Urinary bladder (tissue), 4 donors: ENCODE measurements at places on chromosomes 5 and 9. TPM values are rescaled to one million over a fixed set of nuclear protein-coding genes. Genes with fewer than 3 reads are reported as not detected.

SLC34A3 gene
- polyA plus RNA-seq = 0.05 TPM

ELOVL7 gene
- polyA plus RNA-seq = 3.3 TPM

RNF130 gene
- 71.3 TPM for polyA plus RNA-seq

FGF1 gene
- polyA plus RNA-seq = 0.58 TPM

GRCh38 chr5:124705577-124705976, 40.9 kb downstream of the ZNF608 start:
- no peak for DNase-seq

GRCh38 chr9:124580186-124580585, 73.0 kb upstream of the NR5A1 start:
- no peak for DNase-seq

DNA sequence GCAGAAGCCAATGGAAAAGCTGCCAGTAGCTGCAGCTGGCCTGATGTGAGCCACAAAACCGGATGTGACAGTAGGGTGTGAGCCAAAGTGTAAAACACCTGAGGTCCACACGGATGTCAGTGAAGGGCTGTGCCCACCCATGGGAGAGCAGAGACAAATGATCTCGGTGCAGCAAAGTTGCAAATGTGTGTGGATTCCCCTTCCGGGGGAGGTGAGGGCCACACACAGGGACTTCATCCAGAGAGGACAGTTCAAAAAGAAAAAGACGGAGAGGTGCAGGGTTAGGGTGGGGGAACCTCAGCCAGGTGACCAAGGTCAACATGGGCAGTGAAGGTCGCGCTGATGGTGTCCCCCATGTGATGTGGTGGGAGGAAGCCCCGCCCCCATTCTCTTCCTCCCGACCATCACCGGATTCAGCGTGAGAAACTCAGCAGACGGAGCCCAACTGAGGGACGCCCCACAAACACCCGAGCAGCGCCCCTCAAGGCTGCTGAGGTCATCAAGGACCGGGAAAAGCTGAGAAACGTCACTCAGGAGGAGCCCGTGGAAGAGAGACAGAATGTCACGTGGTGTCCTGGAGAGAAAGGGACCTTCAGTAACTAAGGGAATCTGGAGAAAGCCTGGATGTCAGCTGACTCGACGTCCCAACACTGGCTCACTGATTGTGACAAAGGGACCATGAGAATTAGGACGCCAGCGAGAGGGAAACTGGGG, 11.4 kb upstream of the PTGDS start:
- no peak for DNase-seq

GRCh38 chr9:85577353-85577952, 164.3 kb downstream of the AGTPBP1 start:
- DNase-seq = no peak

- DNase-seq = no peak
Measured at GRCh38 chr5:14110196-14110595, 32.9 kb upstream of the TRIO start.
